ENCODE measurements at places on chromosomes 12 and 14. TPM values are rescaled to one million over a fixed set of nuclear protein-coding genes. Genes with fewer than 3 reads are reported as not detected.

DNA sequence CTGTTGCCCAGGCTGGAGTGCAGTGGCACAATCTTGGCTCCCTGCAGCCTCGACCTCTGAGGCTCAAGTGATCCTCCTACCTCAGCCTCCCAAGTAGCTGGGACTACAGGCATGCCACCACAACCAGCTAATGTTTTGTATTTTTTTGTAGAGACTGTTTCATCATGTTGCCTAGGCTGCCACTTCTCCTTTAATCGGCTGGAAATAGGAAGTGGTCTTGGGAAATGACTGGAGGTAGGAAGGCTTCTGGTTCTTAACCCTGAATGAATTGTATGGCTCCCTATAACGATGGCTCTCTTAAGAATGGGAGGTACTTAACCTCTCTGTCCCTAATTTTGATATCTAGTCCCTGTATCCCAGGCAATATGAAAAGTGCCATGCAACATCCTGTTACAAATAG is 113.9 kb upstream of the USP15 start:
- no peak for DNase-seq

GRCh38 chr12:27351476-27351875 is 18.8 kb downstream of the BMAL2 start:
- no peak for DNase-seq

DNA sequence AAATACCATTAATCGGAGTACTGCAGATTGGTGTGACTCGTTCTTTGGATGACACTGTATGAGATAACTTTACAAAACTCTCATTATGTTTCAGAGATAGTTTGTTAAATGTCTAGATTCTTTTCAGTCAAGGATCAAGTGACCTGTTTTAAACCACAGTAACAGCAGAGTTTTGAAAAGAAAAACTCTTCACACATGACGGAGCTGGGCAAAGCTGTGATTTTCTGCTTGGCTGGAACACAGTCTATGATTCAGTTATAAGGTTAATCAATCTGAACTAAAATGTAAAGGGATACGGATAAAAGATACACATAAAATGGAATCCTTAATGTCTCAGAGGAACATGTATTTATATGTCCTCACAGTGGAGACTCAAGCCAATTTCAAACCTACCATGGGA is 573.2 kb downstream of the PRKD1 start:
- DNase-seq: no peak

DNA sequence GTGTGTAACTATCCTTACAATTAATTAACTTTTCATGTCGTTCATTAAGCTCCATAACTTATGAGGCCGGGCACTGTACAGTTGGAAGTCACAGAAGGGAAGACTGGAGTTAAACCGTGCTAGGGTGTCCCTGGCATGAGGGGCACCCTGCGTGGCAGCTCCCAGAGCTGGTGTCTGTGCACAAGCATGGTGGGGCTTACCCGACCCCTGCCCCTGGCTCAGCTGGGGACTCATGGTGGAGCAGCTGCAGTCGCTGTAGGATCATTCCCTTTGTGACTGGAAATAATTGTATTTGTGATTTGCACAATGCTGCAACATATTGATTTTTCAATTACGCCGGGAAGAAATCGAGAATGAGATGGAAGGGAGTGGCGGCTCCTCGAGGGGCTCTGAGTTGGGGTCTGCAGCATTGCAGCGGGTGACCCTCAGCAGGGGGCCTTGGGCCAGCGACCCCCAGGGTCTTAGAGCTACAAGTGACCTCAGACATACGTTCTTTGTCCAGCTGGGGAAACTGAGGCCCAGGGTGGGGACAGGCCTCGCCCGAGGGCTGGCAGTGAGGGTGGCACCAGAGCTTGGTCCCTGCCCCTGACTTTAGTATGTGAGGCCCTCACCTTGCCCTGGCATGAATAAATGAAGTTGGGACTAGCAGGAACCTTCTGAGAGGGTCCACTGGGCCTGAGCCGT is 125.4 kb downstream of the KIF26A start:
- no peak for DNase-seq

GRCh38 chr14:89219051-89219450 is 198.0 kb downstream of the FOXN3 start:
- no peak for DNase-seq

DNA sequence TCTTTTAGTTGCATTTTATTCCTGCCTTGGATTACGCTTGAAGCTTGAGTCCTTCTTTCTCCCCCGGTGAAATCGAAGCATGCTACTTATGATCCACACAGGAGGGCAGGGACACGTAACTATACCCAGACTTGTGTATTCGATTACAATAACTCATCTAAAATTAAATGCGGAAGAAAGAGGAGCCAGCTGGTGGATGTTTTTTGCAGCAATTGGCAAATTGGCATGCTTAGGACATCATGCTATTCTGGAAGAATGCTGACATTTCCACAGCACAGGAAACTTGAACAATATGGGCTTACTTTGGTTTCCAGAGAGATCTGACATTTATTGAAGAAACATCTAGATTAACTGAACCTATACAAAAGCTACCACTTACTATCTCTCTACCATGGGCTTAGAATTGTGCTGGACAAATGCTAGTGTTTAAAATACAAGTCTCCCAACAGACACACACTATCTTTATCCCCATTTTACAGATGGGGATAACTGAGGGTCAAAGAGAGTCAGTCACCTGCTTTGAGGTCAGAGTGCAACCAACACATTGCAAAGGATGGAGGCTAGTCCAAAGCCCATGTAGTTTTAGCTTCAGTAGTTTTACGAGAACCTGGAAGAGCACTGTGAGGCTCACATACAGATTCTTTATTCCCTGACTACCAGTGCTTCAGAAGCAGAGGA is 36.3 kb downstream of the LGMN start:
- no peak for DNase-seq

DNA sequence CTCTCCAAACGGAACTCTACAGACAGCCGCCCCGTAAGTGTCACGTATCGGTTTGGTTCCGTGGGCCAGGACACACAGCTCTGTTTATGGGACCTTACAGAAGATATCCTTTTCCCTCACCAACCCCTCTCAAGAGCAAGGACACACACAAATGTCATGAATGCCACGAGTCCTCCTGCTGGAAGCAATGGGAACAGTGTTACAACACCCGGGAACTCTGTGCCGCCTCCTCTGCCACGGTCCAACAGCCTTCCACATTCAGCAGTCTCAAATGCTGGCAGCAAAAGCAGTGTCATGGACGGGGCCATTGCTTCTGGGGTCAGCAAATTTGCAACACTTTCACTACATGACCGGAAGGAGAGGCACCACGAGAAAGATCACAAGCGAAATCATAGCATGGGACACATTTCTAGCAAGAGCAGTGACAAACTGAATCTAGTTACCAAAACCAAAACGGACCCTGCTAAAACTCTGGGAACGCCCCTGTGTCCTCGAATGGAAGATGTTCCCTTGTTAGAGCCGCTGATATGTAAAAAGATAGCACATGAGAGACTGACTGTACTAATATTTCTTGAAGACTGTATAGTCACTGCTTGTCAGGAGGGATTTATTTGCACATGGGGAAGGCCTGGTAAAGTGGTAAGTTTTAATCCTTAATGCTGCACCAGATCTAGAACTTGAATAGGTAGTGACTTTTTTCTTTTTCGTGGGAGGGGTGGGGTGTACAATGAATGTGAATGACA is 69.7 kb downstream of the WDR20 start:
- DNase-seq: no peak

- no peak for DNase-seq
Measured at GRCh38 chr14:100839681-100840111, 13.8 kb downstream of the MEG3 start.

- no peak for DNase-seq
Measured at GRCh38 chr12:21894792-21895595, 46.2 kb downstream of the ABCC9 start.

DNA sequence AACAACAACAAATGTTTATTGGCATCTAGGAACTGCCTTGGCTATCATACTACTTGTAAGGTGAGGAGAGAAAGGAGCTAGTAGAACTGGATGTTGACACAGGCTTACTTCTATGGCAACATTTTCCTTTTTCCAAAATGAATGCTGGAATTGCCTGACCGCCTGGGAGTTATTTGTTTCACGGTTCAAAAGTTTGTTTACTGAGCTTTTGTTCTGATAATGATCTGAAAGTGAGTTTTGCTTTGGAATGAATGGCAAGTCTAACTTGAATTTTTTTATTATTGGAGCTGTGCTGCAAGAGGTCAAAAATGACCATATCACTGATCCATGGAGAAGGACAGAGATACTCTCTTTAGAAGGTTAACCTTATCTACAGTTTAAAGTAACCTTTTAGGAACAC is 183.5 kb upstream of the CAND1 start:
- no peak for DNase-seq

DNA sequence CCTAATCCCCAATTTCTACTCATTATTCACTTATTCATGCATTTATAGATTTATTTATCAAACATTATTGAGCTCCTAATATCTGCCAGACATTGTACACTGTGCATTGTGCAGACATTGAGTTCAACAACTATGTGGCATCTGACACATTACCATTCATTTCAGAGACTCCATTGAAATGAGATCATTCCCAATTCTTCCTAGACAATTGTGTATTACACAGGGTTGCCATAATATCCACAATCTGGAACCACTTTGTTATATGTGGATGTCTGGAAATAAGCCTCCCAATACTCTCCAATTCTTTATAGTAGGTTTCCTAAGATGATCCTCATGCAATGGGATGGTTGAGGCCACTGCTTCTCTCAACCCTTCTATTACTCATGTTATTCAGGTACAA is 165.0 kb downstream of the OTOGL start:
- no peak for DNase-seq

- no peak for DNase-seq
Measured at GRCh38 chr12:64674367-64674922, 64.2 kb downstream of the RASSF3 start.

GRCh38 chr12:49026101-49026500 is 7.5 kb upstream of the PRKAG1 start:
- DNase-seq: no peak

DNA sequence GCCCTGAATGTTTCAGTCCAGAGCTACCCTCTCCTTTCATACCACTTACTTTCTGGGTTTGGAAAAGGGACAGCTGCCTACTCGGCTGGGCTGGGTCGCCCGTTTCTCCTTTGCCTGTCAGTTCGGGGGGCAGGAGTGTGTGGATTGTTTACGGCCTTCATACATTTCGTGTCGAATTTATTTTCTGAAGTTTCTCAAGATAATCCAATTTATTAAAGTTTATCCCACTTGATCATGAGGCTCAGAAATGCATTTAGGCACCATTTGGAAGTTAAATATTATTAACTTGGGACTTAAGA is 608 bp downstream of the ZNF410 start:
- no peak for DNase-seq

- DNase-seq: no peak
Measured at GRCh38 chr12:46676396-46676795, 149.4 kb downstream of the SLC38A4 start.

DNA sequence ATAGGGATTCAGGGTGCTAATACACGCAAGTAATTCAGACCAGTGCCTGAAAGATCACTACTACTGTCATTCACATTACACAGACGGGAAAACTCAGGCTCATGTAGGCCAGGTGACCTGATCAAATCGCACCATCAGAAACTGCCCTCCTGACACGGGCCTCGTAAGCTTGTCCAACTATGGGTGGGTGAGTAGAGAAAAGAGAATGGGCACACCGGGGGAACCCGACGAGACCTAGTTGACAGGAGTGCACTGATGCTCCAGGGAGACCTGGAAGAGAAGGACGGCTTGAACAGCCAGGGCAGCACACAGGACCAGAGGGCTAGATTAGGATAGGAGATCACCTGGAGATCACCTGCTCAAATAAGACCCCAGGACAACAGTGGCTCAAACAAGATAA is 166.9 kb upstream of the DIO3 start:
- no peak for DNase-seq

GRCh38 chr12:112937741-112938719 is at the start of gene OAS3:
Gene OAS3, plus strand, starts transcription at chr12:112938474. Its CDS starts 57 bp downstream, at chr12:112938531.
- peak; percentile 85 for DNase-seq

DNA sequence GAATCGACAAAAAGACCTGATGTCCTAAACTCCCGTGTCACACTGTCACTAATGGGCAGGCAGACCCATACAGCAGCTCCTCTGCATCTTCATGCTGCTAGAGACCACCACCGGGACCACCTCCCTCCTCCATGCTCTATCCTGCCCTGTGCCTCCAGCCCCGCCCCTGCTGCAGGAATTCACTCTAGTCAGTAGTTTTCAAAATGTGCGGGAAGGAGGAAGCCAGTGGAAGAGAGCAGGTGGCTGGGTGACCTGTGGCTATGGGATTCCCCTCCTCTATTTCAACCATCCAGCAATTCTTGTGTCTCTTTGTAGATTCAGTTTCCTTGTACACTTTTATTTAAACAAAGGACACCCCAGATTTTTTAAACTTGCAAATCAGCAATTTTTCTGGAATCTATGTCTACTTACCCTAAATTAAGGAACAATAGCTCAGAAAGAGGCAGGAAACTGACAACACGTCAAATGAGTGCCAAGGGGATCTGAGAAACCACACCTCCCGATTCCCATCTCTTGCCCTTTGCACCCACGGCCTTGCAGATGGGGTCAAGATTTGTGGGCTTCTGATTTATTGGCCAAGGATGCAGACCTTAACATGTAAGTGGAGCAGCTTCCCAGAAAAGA is 20.4 kb upstream of the MAP1LC3B2 start:
- no peak for DNase-seq

GRCh38 chr14:104171895-104172294 is 33.5 kb downstream of the KIF26A start:
- DNase-seq: no peak

- DNase-seq: no peak
Measured at GRCh38 chr14:94161981-94162380, 12.1 kb upstream of the PPP4R4 start.

- DNase-seq: no peak
Measured at GRCh38 chr12:7877420-7877819, 4.7 kb upstream of the SLC2A14 start.

- DNase-seq: no peak
Measured at GRCh38 chr12:98990648-98991047, 345.6 kb downstream of the APAF1 start.

GRCh38 chr14:88323086-88323522 is at the start of gene KCNK10:
Gene KCNK10, minus strand, starts transcription at chr14:88323269. Its CDS starts 471 bp downstream, at chr14:88322798.
- no peak for DNase-seq

- DNase-seq: no peak
Measured at GRCh38 chr12:1204581-1205121, 213.6 kb downstream of the ERC1 start.

The EGLN3 gene
- total RNA-seq: 3.1 TPM

The PTCSC3 gene
- total RNA-seq: not detected

The DYRK4 gene
- total RNA-seq: 58.8 TPM

The TEX52 gene
- total RNA-seq: not detected

The SIX6 gene
- total RNA-seq: not detected

The FGD4 gene
- 2.8 TPM for total RNA-seq

The ACOT4 gene
- total RNA-seq: 2.1 TPM

The RPGRIP1 gene
- total RNA-seq: not detected

The FAM181A gene
- not detected for total RNA-seq

The TMTC2 gene
- 0.13 TPM for total RNA-seq

The IFI27L1 gene
- total RNA-seq: 26.0 TPM

The HCAR1 gene
- total RNA-seq: not detected

The JDP2 gene
- 98.3 TPM for total RNA-seq
